Osteocyte (in vitro differentiated cells): ENCODE measurements at places on chromosomes 16 and 17. TPM values are rescaled to one million over a fixed set of nuclear protein-coding genes. Genes with fewer than 3 reads are reported as not detected.
A peak's percentile ranks its signal among the peaks of the same experiment; 100 is the strongest.

Gene SEPTIN12
- total RNA-seq, result not detected in 2 replicates

- peaks cover 78% of the 10 kb centered on the region for H3K4me1 ChIP-seq
- DNase-seq, result no peak
- peak overlapping the region; percentile 38 for H3K27ac ChIP-seq
- no peak overlapping the region for H3K4me3 ChIP-seq
These were observed 123.5 kb downstream of the ANKRD11 start for GRCh38 chr16:89366561-89367537.

Gene NPIPA8
- total RNA-seq, result 0.39 and 0.56 TPM in 2 replicates

Gene MYO18A
- 27.8 and 28.8 TPM in 2 replicates for total RNA-seq

DNA sequence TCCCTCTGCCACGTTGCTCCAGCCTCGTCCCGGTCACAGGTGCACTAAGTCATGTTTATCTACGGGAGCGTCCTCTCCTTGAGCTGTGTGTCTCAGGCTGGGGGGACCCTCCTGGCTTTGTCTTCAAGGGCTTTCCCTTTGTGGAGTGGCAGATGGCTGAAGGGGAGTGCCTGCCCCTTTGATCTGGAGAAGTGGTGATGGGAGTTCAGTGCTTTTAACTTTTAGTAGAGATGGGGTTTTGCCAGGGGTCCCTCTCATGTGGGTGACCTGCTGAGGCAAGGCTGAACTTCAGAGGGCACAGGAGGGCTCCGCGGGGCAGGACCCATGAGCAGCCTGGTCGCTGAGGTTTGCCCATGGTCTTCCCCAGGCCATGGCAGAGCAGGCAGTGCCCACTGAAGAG is 73.1 kb upstream of the CDC42EP4 start:
- peaks cover 5% of the 10 kb centered on the region for H3K4me1 ChIP-seq
- peaks cover 12% of the 10 kb centered on the region for H3K36me3 ChIP-seq
- DNase-seq, result no peak
- no peak overlapping the region for H3K4me3 ChIP-seq
- H3K27me3 ChIP-seq, result no peaks in the 10 kb centered on the region
- no peak overlapping the region for H3K27ac ChIP-seq

Gene KRT9
- 0.30 TPM in 1 of 2 replicates, not detected in the other for total RNA-seq

DNA sequence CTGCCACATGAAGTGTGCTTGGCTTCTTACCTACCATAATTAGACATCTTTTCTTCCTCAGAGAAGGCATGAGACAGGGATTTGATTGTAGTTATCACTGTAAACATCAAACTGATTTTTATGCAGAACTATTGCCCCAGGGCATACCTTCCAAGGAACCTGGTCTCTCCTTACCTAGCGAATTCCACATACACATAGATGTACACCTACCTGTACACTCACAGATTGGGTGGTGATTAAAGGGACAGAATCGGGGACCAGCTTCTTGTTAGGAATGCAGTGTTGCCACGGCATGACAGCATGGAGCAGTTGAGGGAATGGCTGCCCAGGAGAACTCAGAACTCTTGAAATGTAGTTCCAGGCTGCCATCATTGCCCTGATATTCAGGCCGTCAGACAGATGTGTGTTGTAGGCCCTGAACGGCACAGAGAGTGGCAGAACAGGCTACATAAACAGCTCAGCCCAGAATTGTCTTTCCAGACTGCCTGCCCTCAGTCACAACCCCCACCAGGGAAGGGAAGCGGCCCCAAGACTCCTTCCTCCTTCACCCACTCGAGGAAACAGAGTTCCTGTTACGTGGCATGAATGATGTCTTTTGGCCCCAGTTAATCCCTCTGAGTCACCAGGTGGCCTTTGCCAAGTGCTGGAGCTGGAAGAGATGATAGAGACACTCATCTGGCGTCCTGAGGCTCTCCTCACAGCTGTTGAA is 17.8 kb upstream of the NAGLU start:
- peaks cover 66% of the 10 kb centered on the region for H3K4me1 ChIP-seq
- H3K4me3 ChIP-seq, result no peak overlapping the region
- H3K27ac ChIP-seq, result peak overlapping the region; percentile 99

DNA sequence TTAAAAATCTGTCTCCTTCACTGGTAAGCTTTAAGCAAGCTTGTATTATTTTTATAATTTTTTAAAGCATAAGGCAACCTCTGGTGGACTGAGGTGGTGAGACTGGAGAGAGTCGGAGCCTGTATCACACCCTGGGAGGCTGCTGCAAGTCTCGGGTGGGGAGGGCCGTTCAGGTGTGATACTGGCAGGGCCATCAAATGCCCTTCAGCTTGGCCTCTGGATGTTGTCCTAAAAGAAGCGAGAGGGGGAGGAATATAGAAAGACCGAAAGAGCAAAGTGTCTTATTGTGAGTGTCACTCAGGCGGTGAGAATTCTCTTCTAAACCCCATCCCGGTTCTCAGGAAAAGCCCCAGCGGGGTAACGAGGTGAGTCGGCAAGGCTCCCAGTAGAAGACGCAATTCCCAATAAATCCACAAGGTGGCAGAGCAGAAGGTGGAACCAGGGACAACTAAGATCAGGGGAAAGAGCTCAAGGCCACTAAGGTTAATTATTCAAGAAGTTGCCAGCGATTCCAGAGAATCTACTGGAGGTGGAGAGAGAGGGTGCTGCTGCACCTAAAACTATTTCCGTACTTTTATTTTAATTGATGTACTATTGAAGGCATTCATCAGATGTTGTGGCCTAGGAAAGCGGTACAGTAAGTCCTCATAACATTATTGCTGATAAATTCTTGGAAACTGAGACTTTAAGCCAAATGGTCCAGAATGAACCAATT is 14.1 kb downstream of the C17orf67 start:
- DNase-seq, result no peak
- no peaks in the 10 kb centered on the region for H3K27me3 ChIP-seq
- peaks cover 2% of the 10 kb centered on the region for H3K36me3 ChIP-seq
- no peak overlapping the region for H3K27ac ChIP-seq
- peaks cover 5% of the 10 kb centered on the region for H3K4me1 ChIP-seq
- H3K4me3 ChIP-seq, result no peak overlapping the region

Gene KRTAP9-6
- not detected in 2 replicates for total RNA-seq

Gene CHD9NB
- 3.4 and 4.8 TPM in 2 replicates for total RNA-seq

Gene CLEC3A
- total RNA-seq, result not detected in 2 replicates

- no peak for DNase-seq
- no peaks in the 10 kb centered on the region for H3K4me1 ChIP-seq
- no peaks in the 10 kb centered on the region for H3K36me3 ChIP-seq
- H3K4me3 ChIP-seq, result no peak overlapping the region
- H3K27ac ChIP-seq, result no peak overlapping the region
- H3K27me3 ChIP-seq, result peaks cover 5% of the 10 kb centered on the region
These were observed 16.5 kb downstream of the PLA2G10 start for GRCh38 chr16:14677627-14678026.
